ENCODE measurements at places on chromosomes 3 and 15.

DNA sequence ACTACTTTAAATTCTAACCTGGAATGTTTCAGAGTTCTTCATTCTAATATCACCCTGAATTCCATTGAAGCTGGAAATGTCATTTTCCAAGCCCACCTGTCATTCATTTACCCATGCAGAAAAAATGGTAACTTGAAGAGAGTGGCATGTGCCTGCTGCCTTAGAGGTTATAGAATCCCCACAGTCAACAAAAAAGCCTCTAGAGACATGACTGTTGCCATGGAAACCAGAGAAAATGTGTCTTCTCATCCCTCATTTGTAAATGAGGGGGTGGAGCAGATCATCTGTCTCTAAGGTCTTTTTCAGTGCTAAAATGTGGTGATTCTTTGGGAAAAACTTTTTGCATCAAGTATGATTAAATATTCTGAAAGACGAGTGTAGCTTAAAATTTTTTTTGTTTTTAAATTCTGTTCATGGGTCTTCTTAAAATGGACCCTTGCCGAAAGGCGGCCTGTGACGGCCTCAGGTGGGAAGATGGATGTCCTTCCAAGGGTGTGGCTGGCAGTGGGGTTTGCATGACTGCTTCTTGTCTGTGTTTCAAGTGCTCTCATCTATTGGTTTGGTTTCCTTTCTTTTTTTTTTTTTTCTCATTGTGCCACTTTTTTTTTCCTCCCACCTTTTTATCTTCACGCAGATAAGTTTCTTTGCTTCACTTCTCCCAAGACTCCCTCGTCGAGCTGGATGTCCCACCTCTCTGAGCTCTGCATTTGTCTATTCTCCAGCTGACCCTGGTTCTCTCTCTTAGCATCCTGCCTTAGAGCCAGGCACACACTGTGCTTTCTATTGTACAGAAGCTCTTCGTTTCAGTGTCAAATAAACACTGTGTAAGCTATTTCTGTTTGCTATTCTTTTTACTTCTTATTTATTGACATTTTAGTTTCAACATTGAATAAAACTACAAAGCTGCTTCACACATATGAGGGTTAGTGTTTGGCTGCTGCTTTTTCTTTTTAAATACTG is 23.0 kb downstream of the TPM1 start:
- no peak for DNase-seq

DNA sequence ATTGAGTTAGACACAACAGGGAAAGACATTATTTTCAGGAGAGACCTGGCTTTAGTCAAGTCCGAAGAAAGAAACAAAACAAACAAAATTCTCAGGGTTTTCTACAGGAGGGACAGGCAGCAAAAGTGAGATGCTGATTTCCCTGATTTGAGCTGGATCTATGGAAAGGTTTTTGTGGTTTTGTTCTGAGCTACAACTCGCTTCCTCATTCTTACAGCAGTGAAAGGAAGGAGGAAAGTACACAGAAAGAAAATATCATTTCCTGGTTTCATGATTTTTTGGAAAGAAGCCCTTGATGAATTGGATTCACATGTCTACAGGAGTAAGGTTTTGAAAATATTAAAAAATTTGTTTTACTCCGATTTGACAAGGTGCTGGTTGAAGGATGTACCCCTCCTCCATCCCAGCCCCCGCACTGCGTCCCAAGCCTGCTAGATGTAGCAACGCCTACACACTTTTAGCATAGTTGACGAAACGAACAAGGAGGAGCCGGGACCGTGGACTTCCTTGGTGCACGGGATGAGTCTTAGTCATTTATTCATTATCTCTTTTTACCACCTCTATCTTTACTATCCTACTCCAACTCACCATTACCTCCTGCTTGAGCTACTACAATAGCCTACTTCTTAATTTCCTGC is 10.8 kb downstream of the PRICKLE2 start:
- no peak for DNase-seq

- no peak for DNase-seq
Measured at GRCh38 chr3:187369089-187369447, 883 bp downstream of the RTP4 start.

DNA sequence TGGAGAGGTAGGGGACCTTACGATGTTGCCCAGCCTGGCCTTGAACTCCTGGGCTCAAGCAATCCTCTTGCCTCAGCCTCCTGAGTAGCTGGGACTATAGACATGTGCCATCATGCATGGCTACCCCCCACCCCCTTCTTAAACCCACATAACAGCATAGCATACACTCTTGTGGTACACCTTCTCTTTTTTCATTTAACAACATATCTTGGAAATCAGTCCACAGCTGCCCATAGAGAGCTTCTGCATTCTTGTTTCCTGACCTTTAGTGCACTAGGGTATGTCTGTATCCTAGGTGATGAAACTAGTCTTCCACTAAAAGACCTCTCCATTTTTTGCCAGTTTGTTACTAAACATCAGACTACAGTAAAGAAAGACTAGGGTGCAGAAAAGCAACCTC is 33.0 kb downstream of the SLC28A1 start:
- DNase-seq: no peak

DNA sequence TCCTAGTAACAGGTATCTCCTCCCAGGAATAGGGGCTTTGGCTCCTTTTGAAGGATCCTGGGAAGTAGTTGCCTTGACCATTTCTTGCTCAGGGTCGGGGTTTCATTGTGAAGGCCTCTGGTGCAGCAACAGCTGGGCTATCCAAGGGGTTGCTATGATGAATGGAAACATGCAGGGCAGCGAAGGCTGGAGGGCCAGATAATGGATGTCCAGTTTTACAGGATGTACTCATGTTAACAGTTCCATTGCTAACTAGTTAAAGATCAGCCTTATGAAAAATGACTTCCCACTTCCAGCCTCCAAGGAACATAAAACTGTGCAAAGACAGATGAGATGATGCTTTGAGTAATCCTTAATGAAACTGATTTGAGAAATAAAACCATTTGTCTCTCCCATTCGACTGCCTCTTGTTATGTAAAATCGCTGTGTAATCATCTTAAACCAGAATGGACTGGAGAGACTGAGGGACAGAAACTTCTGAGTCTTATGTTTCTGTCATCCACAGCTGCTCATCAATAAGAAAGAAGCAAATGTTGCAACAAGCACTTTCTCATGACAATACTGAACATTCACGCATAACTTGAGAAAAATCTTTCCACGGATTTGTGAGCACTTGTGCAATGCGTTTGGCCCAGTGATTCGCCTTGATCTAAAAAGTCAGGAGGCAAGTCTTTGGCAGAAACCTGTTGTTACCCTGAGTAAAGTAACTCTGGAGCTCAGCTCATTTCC is 473.5 kb upstream of the RGMA start:
- no peak for DNase-seq

DNA sequence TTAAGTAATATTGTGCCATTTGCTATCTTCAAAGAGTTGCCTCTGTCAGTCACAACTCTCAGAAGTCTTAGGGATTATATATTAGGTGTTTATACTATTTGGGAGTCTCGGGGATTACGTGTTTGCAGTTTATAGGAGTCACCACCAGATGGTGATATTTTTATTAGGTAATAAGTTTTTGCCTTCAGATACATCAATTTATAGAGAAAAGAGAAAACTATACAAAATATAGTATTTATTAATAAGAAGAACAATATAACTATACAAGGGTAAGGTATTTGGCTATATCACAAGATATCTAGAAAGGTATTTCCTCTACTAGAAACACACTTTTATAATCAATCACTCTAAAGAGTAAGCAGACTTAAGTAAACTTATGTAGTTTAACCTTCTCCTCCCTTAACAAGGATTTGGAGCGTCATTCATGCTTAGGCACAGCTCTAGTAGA is 10.7 kb upstream of the DHX36 start:
- peak; percentile 32 for DNase-seq
